ENCODE measurements at places on chromosomes 3 and 15.

- no peak for DNase-seq
These were observed 33.9 kb downstream of the RPN1 start for GRCh38 chr3:128616516-128617269.

- no peak for DNase-seq
These were observed 2.2 kb downstream of the PLSCR1 start for GRCh38 chr3:146542179-146542578.

DNA sequence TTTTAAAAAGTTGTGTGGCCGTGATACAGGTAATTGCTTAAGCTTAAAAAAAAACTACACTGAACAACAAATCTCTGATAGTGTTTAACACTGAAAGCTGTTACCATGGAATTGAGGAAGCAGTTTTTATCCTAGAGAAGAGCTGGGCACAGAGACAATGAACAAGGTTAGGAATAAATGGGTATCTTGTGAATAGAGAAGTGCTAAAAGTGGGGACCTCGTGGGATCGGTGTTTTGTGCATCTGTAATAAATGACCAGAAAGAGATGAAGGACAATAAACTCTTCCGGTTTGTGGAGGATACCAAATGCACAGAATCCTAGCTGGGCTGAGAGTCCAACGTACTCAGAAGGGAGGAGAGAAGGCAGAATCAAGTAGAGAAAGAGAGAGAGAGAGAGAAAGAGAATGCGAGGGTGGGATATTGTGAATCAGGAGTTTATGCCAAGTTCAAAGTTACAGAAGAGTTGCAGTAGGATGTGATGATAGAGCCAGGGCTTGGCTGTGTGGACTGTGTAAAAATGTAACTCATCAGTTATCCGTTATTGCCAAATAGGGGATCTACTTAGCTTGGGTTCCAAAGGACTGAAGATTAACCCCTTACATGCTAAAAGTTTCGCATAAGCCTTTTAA lies 148.9 kb downstream of the IL20RB start:
- DNase-seq: no peak

GRCh38 chr3:188353426-188353825 lies 199.5 kb downstream of the LPP start:
- no peak for DNase-seq

DNA sequence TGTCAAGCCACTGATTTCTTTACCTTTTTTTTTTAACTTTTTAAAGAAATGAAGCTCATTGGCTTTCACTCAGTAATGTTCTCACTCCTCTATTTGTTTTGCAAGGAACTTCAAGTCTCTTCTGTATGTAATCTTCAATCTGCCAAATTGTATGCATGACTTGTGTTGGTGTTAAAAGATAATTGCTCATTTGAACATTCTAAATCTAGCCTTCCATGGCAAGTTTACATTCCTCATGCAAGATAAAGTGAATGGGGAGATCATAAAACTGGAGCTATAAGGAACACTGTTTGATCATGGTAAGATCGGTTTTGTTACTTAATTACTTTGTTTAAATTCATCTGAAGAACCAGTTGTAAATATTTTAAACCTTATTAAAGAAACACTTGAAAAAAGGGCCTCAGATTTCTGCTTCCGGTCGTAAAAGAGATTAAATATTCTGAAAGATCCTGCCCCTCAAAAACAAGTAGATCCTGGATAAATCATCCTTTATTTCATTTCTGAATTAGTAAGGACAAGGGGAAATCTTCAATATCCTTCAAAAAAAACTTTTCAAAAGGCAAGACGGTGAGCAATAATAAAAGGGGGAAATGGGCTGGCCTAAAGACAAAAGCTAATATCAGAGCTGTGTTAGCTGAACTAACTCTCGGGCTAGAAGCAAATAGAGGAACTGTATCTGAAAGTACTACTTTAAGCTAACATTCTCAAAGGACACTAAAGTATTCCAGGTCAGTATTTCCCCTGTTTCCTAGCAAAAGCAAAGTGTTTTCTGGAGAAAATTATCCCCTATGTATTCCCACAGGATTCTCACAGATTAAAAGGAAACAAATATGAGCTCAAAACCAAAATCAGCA lies 107.0 kb upstream of the ATP11B start:
- DNase-seq: no peak

GRCh38 chr3:79146024-79146423 lies 621.8 kb downstream of the ROBO1 start:
- DNase-seq: no peak

DNA sequence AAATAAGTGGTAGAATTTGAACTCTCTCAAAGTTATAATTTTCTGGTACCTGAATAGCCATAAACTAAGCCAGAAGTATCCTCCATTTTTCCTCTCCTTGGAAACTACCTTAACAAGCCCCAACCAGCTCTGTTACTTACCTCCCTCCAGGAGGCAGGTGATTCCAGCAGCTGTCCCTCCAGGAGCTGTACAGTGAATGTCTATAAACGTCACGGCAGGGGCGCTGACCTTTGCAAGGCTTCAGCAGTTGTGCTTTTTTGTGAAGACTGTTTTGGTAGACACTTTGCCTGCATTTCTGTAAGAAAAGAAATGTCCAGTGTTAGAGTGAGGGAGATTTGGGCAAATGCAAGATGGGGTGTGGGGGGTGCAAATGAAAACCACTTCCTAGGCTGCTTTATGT lies 67.2 kb downstream of the LEO1 start:
- no peak for DNase-seq

DNA sequence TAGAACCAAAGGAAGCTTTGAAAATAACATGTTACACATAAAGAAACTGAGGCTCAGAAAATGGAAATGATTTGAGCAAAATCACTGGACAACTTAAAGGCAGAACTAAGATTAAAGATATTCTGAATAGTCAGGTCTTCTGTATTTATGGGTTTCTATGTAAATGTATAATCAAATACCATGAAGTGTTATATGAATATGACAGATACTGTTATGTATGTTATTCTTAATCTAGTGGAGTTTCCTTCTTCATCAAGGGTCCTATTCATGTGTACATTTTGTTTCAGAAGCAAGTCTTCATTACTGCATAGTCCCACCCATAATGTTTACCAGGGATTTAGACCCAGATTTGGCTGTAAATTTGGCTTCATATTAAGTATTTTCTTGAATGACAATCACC lies 470.9 kb upstream of the TPRG1 start:
- no peak for DNase-seq

DNA sequence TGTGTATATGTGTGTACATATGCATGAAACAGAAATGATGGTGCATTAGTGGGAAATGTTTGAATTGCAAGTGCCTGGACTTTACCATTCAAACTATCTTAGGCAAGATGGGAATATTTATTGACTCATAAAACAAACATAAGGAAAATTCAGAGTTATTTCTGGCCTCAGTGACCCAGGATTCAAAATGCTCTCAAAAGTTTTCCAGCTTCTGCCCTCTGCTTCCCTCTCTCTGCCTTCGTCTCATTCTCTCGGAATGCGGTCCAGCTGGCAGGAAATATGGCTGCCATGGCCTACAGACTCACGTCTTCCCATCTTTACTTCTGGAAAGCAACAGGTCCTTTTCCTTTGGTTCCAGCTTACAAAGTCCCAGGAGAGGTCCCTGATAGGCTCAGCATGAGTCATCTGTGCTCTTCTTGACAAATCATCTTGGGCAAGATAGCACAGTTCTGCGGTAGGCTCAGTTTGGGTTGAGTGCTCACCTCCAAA lies 8.7 kb upstream of the ZNF774 start:
- no peak for DNase-seq

- peak; percentile 59 for DNase-seq
These were observed 103.4 kb upstream of the MELTF start for GRCh38 chr3:197132916-197133530.

DNA sequence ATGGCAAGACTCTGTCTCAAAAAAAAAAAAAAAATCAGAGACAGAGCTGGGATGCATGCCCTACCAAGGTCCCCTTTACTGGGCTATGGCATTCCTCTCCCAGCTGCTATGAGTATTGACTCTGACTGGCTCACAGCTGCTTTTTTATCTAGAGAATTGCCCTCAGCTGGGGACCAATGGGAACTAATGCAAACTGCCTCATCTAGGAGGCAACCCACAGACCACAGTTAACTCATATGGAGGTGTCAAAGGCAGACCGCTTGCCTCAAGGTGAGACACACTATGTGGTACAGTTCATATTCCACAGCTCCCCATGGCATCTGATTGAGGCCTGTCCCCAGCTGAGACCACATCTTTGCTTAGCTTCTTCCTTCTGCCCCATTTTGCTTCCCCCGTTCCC lies 183.5 kb upstream of the EOMES start:
- no peak for DNase-seq

GRCh38 chr3:47239929-47240328 lies 42.7 kb downstream of the KIF9 start:
- no peak for DNase-seq

DNA sequence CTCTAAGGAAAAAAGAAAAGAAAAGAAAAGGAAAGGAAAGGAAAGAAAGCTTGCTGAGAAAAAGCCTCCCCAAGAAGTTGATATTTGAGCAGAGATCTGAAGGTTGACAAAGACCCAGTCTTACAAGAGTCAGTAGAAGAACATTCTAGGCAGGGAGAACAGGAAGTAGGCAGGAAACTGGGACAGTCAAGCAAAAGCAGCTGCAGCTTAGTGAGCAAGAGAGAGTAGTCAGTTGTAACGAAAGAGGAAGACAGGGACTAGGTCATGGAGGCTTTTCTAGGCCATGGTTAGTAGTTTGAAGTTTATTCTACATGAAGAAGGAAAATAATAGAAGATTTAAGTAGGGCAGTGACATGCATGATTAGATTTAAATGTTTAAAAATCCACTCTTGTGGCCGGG lies 31.8 kb upstream of the KLHL6 start:
- no peak for DNase-seq

- DNase-seq: no peak
These were observed 74.5 kb upstream of the ZPLD1 start for GRCh38 chr3:102360183-102360860.

DNA sequence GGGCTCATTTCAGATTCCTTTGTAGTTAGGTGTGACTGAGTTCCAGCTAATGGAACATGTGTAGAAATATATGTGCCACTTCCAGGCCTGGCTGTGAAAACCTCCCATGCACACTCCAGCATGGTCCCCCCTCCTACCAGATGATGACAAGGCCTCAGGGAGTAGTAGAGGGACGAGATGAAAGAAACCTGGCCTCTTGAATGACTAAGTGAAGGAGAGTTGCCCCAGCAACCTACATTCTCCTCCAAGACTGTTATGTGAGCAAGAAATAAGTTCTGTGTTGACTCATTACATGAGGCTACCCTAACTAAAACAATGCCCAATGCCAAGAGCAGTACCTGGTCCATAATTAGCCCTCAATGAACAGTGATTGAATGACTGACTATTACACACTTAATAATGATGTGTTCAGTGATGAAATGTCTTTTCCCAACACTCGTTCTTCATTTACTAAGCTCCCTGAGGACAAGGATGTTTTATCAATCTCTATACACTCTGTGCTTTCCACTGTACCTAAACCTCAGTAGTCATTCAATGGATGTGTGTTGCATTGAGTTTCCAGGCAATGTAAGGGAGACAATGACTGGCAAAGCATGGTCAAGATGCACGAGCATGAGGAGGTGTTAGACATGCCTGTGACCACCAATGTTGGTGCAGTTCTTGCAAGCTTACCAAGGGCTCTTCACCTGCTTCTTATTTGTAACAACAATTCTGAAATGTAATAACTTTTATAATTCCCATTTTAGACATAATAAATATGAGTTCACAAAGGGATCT lies 62.0 kb upstream of the BCL6 start:
- peak; percentile 44 for DNase-seq

DNA sequence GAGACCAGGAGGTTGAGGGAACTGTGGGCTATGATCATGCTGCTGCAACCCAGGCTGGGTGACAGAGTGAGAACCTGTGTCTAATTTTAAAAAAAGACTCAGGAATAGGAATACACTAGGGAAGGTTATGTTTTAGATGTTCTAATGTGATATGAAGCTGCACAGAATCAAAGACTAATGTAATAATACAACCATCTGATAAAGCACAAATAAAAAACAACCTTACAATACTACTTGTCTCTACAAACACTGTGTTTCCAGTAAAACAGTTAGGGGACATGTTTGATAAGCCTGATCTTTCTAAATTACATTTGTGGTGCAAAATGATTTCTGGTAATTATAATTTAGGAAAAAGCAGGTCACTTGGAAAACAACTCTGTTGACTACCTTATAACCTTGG lies 56.7 kb downstream of the RBMS3 start:
- DNase-seq: no peak

DNA sequence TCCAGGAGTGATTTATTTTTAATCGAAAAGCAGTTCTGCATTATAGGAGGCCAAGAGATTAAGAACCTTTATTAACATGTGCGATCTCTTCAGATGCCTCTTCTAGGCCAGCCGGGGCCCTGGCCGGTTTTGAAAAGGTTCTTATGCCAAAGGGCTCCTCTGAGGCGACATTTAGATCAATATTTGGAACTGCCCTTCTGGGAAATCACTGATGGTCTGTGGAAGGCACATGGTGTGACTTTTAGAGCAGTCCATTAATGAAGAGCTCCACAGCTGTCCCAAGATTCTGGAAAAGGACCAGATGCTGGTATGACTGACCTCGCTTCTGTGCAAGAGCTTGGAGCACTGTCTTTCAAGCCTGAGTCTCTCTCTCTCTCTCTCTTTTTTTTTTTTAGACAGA lies 19.7 kb downstream of the MGLL start:
- DNase-seq: no peak

GRCh38 chr15:69983696-69984265 lies 113.9 kb downstream of the TLE3 start:
- no peak for DNase-seq

DNA sequence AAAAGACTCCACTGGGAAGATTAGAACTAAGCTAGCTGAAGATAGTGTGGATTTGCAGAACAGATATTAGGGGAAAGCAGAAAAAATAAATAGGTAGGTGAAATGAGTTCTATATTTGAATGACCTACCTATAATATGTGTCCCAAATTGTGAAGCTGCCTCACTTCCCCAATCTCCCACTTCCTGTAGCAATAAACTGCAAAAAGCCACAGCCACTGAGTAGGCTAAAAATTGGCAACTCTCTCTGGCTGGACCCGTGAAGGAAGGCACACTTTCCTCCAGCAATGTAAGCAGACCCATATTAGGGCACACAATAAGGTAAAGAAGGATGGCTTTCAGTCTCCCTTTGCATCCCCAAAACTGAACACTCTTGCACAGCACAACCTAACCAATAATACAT lies 43.7 kb upstream of the NECTIN3 start:
- DNase-seq: no peak

DNA sequence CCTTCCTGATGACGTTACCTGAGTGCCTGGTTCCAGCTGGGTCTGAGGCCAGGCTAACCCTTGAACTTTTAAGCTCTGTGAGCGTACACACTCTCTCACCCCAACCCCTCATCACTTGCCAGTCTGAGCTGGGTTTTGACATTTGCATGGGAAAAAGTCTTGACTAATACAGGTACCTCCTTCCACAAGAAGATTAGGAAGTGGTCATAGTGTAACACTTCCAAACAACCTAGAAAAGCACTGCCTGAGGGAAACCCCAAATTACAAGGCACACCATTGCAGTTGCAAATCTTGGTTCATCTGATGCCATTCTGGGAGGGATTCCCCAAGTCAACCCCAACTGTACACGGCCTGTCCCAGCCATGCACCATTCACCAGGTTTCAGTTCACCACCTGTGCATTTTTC lies 499.8 kb downstream of the FOXP1 start:
- no peak for DNase-seq
